ENCODE measurements at places on chromosomes 1 and 21. TPM values are rescaled to one million over a fixed set of nuclear protein-coding genes. Genes with fewer than 3 reads are reported as not detected.

The DIPK1A gene
- total RNA-seq, result 29.8 TPM

The AKR7A3 gene
- 1.2 TPM for total RNA-seq

The PPT1 gene
- total RNA-seq, result 73.4 TPM

The PLEKHA6 gene
- 2.3 TPM for total RNA-seq

The FCAMR gene
- not detected for total RNA-seq

The AIM2 gene
- total RNA-seq, result not detected

The ATP6V1G3 gene
- not detected for total RNA-seq

The DPT gene
- 1.8 TPM for total RNA-seq

The ZMYND12 gene
- total RNA-seq, result 0.29 TPM

The OLFML3 gene
- total RNA-seq, result 139 TPM

The PDE9A gene
- 0.50 TPM for total RNA-seq

Measured in smooth muscle cell of trachea (primary cell).